ENCODE measurements at places on chromosomes 12 and 14.

DNA sequence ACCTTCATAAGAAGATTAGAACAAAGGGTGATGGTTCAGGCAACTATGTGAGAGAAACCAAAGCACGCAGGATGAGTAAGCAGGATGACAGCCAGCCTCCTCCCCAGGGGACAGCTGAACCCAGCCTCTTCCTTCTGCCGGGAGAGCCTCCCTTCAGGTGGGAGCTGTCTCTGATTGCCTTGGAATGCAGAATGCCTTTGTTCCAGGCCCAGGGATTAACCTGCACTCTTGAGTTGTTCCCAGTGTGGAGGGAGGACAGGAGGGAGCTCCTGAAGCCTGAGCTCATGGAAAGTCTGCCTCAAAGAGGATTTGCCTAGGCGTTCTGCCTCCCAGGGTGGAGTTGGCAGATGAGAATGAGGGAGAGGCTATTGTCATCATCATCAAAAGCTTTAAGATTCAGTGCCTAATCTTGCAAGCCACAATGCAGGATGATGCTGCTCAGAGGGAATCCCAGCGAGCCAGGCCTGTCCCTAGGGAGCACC, 3.6 kb upstream of the KRT6A start:
- no peak for DNase-seq

DNA sequence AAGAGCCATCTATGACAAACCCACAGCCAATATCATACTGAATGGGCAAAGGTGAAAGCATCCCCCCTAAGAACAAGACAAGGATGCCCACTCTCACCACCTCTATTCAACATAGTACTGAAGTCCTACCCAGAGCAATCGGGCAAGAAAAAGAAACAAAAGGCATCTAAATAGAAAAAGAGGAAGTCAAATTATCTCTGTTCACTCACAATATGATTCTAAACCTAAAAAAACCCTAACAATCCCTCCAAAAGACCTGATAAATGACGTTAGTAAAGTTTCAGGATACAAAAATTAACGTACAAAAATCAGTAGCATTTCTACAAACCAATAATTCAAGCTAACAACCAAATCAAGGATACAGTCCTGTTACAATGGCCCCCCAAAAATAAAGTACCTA, 26.9 kb downstream of the MDM1 start:
- DNase-seq = no peak

GRCh38 chr12:98737322-98737712, 92.2 kb downstream of the APAF1 start:
- no peak for DNase-seq

GRCh38 chr12:124849382-124849781, 14.3 kb downstream of the SCARB1 start:
- DNase-seq = no peak

DNA sequence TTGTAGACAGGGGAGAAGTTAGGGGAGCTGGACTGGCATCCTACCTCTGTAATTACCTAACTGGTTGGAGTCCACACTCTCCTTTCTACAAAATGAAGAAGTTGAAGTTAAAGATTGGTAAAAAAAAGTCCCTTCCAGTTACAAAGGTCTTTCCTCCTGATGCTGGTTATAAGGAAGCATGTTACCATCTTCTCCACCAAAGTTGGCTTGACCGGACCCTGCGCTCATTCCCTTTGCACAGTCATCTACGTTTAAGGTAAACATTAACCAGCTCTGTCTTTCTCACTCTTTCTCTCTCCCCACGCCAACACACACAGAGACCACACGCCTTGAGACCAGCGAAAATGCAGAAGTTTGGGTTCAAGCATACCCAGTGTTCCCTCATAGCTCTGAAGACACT, 11.9 kb downstream of the FBLN5 start:
- DNase-seq = no peak

DNA sequence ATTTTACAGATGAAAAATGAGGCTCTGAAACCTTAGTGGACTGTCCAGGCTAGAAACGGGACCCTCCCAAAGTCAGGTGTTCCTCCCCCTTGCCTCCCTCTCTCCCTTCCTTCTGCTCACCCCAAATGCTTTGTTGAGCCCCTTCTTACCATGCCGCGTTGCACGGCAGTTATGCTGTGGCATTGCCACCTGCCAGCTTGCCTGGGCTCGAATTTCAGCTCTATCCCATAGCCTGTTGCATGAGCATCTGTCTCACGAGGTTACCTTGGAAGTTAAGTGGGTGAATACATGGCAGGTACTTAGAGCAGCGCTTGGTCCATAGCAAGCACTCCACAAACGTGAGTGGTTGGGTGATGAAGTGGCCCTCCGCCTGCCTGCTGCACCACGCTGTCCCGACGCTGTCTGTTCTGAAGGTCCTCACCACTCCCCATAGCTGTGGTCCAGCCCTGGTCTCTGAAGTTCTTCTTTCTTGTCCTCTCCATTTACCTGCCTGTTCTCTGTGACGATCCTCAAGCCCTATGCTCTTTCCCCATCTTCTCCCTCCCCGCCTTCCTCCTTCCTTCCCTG, 269.9 kb downstream of the CACNA1C start:
- no peak for DNase-seq

- no peak for DNase-seq
These were observed 103.5 kb upstream of the PPP4R3A start for GRCh38 chr14:91613459-91614112.

DNA sequence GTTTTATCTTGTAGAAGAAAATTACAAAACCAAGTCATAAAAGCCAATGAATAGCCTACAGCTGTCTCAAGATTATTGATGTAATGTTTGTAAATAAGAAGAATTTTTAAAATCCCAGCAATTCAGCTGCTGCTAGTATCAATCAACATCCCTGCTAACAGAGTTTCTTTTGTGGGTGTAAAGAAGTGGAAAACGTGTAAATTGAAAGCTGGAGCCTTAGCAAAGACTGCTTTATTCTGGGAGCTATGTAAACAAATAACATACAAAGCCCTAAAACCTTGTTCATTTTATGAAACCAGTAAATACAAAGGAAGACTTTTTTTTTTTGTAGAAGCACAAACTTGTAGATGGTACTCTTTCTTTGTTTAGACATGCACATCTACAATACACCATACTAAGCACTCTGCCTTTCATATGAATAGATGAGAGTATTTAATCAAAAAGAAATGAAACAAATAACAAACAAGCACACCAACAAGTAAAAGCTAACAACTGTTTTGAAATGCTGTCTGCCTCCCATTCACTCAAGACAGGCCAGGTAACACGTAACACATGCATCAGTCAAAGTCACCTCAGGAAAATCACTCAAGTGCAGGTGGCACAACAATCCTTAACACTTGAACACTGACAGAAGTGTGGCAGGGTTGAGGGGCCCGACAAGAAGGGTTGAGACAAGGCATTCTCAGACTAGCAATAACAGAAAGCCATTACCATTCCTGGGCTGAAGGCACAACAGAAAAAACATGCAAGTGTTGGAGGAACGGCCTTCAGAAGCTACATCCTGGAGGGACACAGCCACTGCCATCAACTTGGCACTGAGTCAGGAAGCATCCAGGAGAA, 1364.0 kb upstream of the SEL1L start:
- DNase-seq = no peak

- DNase-seq = no peak
These were observed 201.3 kb upstream of the RASSF8 start for GRCh38 chr12:25757037-25757665.

DNA sequence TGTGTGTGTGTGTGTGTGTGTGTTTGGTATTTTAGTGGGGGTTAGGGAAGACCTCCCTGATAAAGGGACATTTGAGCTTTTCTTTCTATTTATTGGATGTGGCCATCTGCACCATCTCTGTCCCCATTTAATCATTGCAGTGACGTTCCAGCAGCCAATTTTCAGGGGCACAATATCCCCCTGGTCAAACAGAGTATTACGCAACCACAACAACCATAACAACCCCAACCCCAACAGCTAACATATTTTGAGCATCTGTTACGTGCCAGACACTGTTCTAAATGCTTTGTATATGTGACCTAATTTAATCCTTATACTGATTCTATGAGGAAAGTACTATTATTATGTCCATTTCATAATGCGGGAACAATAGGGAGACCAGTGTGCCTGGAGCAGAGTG, 87.4 kb downstream of the TTC8 start:
- DNase-seq = no peak

GRCh38 chr12:86373813-86374212, 117.6 kb upstream of the MGAT4C start:
- no peak for DNase-seq

DNA sequence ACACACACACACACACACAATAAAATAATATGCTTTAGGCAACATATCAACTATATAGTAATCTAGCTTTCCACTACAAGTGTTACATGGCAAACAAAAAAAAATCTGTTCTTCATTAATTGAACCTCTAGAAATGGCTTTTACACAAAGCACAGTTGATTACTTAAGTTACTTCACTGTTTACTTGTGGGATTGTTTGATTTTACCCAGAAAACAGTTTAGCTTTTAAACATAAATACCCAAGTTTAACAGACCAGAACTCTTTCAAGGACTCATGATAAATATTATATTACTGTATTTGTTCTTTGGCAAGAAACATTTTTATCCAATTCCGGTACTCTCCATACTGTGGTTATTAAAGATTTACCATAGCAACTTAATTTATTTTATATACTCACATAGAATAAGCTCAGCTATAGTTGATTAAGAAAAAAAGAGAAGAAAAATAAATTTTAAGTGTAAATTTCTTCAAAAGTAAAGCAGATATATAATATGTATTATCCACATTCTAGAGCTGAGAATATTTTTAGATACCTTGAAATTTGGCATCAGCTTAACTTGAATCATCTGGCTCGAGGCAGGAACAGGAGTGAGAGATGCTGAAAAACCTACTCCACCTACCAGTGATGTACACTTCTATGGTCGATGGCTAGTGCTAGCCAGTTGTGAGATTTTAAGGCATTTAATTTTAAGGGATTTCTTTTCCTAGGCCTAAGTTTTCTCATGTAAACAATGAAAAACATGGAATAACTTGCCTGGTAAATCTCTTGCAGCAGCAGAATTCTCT, 126.0 kb downstream of the BTG1 start:
- DNase-seq = no peak

- DNase-seq = no peak
These were observed 93.4 kb downstream of the ADGRD1 start for GRCh38 chr12:131046813-131047788.
